Activated T-cell treated with anti-CD3 and anti-CD28 coated beads for 4 hours (primary cell): ENCODE measurements at places on chromosomes 2 and 18.

- DNase-seq: no peak
Measured at GRCh38 chr2:69993048-69993565, 31.7 kb upstream of the ASPRV1 start.

- no peak for DNase-seq
Measured at GRCh38 chr2:112817082-112817689, 19.4 kb downstream of the IL1B start.

DNA sequence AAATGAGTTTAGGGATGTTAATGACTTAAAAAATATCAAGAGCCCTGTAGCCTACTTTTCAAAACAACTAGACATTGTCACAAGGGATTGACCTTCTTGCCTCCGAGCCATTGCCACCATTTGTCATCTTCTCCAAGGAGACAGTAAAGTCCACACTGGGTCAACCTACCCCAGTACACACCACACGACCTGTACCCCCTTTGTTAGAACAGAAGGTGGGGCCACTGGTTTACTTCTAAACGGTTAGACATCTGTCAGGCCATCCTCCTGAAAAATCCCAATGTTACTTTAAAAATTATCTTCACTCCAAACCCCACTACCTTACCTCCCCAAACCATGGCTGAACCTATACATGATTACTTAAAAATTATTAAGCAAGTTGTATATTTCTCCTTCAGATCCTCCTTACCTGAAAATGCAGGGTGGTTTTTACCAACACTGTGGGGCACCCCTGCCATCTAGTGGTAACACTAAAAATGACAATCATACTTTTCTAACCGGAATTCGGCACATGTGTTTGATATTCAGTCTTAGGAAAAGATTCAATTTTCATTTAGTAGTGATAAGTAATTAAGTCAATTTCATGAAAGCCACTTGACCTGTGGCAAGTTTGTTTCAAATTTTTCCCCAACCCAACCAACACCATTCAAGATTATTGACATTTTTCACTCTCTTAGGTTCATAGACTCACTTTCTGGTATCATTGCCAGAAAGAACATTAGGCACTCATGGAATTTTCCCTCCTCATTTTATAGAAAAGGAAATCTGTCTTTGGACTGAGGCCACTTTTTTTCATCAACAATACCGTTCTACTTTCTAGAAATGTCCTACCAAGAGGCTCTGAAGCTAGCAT, 265.3 kb upstream of the PKDCC start:
- DNase-seq: no peak

DNA sequence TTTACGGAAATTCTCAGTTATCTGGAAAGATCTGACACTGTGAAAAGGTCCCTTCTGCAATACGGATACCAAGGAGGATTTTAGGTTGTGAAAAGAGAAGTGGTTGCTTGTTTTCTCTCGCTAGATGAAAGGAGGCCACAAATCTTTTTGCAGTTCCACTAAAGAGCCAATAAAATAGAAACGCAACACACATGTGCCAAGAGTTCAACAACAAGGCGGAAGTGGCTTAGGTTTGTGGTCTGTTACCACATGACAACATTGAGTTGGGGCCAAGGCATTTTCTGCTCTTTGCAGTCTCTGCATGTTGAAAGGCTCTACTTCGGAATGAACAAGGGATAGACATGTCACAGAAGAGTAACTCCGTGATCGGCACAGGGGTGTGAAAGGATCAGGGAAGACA, 115.7 kb upstream of the OSR1 start:
- DNase-seq: peak; percentile 1

DNA sequence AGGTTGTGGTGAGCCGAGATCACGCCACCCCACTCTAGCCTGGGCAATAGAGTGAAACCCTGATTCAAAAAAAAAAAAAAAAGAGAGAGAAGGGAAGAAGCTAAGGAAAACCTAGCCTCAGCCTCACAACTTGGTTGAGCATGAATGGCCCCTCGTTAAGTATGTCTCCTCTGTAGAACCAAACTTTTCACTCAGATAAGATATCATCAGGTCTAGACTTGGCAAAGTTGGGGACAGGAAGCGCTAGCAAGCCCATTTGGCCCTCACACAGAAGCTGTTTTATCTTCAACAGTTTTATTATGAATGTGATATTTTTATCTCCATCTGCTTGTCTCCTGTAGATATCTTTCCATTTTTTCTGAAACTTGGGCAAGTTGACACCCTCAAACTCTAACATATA, 3.5 kb upstream of the ASXL2 start:
- no peak for DNase-seq

GRCh38 chr2:8303322-8303832, 378.5 kb upstream of the ID2 start:
- peak; percentile 42 for DNase-seq
